ENCODE measurements at places on chromosomes 4 and X.

GRCh38 chrX:1207496-1208025 lies 4.9 kb downstream of the CRLF2 start:
- DNase-seq = no peak

- DNase-seq = no peak
These were observed 21.3 kb downstream of the SPACA5 start for GRCh38 chrX:48028091-48028490.

- DNase-seq = no peak
These were observed 115.7 kb upstream of the LSM6 start for GRCh38 chr4:146059865-146060264.

DNA sequence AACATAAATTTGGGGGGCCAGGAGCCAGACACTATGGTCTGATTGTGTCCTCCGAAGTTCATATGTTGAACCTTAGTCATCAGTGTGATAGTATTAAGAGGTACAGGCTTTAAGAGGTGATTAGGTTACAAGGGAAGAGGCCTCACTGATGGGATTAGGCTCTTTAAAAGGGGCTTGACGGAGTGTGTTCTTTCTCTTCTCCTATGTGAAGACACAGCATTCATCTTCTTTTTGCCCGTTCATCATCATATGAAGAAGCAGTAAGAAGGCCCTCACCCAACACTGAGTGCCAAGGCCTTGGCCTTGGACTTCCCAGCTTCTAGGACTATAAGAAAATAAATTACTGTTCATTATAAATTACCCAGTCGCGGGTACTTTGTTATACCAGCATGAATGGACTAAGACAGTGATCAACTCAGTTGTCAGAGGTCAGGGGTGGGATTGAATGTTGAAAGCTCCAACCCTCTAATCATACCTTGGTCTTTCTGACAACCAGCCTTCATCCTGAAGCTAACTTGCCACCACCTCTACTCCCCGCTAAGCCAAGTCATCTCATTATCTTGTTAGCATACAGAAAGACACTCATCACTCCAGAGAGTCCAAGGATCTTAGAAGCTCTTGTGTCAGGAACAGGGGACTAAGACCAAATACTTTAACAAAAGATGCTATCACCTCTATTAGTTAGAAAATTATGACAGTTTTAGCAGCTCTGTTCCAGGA lies 543.4 kb upstream of the DIPK2B start:
- no peak for DNase-seq

- DNase-seq = no peak
These were observed 10.4 kb downstream of the SCML1 start for GRCh38 chrX:17747692-17748091.

- DNase-seq = no peak
These were observed 251.6 kb downstream of the ARHGAP24 start for GRCh38 chr4:85726555-85726954.

DNA sequence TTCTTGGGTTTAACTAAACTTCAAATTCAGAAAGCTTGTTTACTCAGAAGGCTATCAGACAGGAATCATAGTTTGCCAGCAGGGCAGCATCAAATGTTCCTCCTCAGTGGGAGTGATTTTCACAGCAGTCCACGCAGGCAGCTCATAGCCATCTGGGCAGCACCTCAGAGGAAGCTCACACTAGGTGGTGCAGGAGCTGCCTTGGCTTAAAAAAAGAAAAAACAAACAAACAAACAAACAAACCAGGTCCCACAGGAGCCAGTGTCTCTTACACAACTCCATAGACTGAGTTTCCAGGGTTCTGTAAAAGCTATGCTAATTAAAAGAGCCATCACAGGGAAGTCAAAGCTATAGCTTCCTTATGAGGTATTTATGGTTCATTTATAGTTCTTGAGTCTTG lies 10.5 kb upstream of the KLHL5 start:
- DNase-seq = no peak

DNA sequence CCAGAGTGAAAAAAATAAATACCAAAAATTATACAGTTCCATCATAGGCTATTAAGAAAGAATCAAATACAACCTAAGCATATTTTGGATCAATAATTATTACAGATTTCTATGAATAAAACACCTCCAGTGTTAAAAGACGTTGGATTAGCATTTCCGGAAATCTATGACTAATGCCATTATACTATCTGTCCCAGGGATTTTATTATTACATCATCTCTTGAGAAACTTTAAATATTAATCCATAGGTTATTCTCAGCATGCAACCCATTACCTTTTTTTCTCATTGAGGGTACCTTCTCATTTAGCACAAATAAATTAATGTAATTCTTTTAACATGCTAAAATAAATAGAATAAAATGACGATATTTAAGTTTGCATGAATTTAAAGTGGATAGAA lies 44.6 kb downstream of the CXorf58 start:
- no peak for DNase-seq

DNA sequence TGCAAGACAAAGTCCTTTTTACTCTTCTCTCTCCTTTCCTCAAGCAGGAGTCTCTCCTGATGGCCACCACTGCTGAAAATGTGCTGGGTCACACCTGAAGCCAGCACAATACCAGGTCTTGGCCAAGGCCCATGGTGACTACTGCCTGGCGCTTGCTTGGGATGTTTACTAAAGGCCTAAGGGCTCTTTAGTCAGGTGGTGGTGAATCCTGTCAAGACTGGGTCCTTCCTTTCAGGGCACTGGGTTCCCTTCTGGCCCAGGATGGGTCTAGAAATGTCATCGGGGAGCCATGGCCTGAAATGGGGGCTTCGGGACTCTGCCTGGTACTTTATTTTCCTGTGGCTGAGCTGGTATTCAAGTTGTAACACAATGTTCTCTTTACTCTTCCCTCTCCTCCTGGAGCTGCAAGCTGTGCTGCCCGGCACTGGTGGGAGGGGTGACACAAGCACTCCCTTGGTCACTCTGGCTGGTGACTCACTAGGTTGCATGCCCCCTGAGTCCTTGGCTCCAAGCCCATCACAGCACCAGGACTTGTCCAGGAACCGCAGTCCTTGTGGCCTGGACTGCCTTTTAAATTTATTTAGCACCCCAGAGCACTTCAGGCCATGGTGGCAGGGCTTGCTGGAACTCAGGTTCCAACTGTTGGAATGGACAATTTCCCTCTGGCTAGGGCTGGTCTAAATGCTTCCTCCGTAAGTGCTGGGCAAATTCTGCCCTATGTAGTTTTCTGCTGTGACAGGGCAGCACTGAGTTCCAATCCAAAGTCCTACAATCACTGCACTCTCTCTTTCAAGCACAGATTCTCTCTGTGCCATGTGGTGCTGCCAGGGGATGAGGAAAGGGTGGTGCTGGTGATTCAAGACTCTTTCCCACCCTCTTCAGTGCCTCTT lies 11.3 kb downstream of the ARL13A start:
- DNase-seq = no peak

- no peak for DNase-seq
These were observed 14.1 kb downstream of the TMPRSS11D start for GRCh38 chr4:67869580-67870190.

GRCh38 chrX:142428916-142429315 lies 223.8 kb upstream of the MAGEC2 start:
- no peak for DNase-seq

- no peak for DNase-seq
These were observed 32.6 kb downstream of the RELL1 start for GRCh38 chr4:37653601-37654000.

DNA sequence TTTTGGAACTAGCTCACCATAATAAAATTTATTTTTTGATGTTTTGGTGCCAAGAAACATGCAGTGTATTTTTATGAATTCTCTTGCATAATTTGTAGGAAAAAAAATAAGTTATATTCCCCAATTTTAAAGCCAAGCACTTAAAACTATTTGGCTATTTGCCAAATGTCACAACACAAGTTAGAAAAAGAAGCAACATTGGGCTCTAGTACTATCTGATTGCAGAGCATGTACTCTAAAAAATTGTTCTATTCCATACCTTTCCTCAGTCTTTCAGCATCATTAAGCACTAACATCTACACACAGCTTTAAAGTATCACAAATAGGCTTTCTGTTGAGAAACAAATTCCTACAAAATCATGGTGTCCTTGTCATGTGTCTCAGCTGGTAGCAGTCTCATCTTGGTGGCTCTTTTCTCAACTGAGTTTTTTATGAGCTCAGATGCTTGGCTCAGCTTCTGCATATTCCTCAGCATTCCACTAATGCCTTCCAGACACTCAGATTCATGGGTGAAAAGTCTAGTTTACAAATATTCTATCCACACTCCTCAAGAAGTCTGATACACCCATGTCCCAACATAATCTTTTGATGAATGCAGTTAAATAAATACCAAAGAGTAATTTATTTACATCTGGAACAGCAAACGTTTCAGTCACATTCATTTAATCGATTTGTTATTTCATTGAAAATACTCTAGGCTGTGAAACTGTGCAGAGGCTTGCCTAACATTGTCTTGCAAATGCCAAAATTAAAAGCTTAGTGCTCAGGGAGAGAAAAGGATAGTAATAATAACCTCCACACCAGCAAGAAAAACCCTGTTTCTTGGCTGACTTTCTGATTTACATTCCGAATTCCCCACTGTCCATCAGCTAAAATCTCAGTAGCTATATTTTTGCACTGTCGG lies 2209.9 kb downstream of the PCDH7 start:
- no peak for DNase-seq

DNA sequence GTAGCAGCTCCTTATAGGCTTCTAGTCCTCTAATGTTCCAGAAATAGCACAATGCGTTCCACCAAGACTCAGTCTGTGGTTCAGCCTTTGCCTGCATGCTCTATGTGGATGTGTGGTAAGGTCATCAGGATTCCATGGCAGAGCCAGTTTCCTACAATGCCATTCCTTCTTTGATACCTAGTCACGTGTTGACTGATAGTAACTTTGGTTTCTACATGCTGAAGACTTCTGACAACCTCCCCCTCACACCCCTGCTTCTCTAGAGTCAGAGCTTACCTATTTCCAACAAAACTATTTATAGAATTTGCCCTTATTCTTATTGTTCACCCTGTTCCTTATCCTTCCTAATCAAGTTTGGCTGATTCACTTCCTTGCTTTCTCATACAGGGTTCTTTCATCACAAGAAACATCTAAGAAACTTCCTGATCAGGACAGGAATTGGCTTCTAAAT lies 81.1 kb downstream of the CT47B1 start:
- no peak for DNase-seq

DNA sequence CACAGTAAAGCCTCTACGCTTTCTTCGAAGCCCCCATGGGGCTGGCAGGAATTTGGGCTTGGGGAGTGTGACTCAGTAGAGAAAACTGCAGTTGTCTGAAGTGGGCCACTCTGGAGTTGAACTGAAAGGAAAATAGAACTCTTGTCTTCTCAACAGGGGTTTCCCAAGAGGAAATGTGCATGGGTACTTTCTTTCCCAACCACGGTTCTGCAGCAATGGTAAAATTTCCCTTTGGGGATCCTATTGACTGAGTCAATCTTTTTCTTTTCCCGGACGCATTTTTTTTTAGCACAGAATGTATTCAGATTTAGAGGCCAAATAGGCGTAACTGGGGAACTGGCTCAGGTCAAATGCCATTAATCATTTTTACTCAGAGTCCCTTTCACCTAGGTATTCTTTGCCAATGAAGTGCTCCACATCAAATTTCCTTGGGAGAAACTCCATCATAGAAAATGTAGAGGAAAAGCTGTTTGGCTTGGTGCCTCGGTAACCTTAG lies 269.3 kb downstream of the STIM2 start:
- DNase-seq = no peak

- DNase-seq = no peak
These were observed 739.2 kb downstream of the KCTD8 start for GRCh38 chr4:43709443-43709842.

GRCh38 chr4:6742989-6743388 lies 27.0 kb downstream of the BLOC1S4 start:
- DNase-seq = no peak

GRCh38 chrX:3290561-3290960 lies 55.9 kb downstream of the MXRA5 start:
- DNase-seq = no peak

GRCh38 chrX:150869450-150869849 lies 29.0 kb downstream of the CD99L2 start:
- DNase-seq = no peak

DNA sequence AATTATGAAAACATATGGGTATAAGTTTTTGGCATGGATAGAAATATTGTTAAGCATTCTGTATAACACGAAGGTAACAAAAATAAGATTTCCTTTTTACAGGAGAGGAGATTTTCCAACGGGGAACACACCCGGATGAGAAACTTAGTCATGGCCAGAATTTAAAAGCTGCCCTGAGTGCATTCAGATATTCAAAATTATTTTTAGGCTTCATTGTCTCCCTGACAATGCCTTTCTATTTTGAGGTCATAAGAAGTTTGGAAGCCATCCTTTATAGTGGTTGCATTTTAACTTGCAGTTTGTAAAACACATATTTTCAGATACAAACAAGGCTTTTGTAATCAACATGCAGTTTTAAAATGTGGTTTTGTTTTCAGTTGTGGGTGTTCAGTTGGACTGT lies 357.5 kb upstream of the FAM47C start:
- DNase-seq = no peak

- DNase-seq = no peak
These were observed 61.1 kb downstream of the ABCG2 start for GRCh38 chr4:88097301-88097700.

DNA sequence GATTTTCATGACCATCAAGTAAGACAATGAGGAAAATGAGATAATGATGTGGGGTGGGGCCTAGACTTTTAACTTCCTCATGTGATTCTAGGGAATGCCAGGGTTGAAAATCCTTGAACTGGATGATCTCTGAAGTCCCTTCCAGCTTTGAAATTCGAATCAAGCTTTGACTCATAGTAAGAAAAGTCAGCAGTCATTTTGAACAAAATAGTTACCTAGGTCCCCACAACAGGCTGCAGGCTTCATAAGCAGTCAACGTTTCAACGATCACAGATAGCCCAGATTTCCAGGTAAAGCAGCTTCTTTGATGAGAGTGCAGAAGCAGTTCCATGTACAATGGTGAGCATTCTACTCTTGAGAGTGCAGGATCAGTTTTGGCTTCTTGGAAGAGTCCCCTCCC lies 93.7 kb downstream of the GRIA3 start:
- DNase-seq = no peak

GRCh38 chrX:30147996-30148643 lies 67.2 kb upstream of the MAGEB2 start:
- DNase-seq = no peak

GRCh38 chr4:76361689-76362412 lies 55.3 kb downstream of the STBD1 start:
- no peak for DNase-seq

GRCh38 chr4:152310257-152310656 lies 225.6 kb downstream of the FBXW7 start:
- DNase-seq = no peak

DNA sequence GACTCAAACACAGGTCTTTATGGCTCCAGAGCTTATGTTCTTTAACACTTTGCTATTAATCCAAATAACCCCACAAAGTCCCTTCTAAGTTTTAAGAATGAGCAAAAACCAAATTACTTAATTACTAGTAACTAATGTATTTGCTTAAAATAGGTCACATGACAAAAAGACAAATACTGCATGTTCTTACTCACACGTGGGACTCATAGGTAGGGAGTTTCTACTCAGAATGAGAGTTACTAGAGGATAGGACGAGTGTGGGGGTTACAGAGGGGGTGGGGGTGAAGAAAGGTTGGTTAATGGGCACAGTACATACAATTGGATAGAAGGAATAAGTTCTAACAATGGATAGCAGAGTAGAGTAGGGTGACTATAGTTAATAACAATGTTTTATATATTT lies 5.8 kb downstream of the RPS6KA3 start:
- no peak for DNase-seq
